ENCODE measurements at places on chromosomes 2 and 18.

- DNase-seq: no peak
Observed at GRCh38 chr2:215825707-215826106, 187.6 kb downstream of the MREG start.

- DNase-seq: no peak
Observed at GRCh38 chr2:240619506-240620148, 5.7 kb upstream of the GPR35 start.

DNA sequence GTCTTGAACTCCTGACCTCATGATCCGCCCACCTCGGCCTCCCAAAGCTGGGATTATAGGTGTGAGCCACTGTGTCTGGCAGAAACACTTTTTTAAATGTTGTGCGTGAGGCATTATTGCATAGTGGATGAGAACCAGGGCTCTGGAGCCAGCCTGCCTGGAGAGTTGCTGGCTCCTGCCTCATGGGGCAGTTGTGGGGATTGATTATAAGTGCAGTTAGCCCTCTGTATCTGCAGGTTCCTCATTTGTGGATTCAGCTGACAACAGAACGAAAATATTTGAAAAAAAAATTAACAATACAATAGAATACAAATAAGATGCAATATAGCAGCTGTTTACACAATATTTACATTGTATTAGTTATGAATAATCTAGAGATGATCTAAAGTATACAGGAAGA lies 129.4 kb upstream of the EML6 start:
- no peak for DNase-seq

GRCh38 chr2:99856119-99856518 lies 286.3 kb downstream of the AFF3 start:
- DNase-seq: no peak

DNA sequence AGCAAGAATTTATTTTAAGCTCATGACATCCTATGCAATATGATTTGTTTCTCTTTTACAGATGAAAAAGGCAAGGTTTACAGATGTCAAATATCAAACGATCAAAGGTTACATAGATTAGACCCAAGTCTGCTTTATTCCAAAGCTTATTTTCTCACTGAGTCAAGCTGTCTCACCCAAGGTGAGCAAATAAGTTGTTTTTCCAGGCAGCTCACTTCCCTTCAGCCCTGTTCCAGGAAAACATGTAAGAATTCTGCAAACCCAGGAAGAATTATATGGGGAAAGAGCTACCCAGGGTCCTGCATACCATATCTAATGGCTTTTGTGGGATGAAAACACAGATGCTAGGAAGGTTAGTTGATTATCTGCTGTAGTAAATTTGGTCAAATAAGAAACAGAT lies 57.7 kb upstream of the SCN9A start:
- no peak for DNase-seq

DNA sequence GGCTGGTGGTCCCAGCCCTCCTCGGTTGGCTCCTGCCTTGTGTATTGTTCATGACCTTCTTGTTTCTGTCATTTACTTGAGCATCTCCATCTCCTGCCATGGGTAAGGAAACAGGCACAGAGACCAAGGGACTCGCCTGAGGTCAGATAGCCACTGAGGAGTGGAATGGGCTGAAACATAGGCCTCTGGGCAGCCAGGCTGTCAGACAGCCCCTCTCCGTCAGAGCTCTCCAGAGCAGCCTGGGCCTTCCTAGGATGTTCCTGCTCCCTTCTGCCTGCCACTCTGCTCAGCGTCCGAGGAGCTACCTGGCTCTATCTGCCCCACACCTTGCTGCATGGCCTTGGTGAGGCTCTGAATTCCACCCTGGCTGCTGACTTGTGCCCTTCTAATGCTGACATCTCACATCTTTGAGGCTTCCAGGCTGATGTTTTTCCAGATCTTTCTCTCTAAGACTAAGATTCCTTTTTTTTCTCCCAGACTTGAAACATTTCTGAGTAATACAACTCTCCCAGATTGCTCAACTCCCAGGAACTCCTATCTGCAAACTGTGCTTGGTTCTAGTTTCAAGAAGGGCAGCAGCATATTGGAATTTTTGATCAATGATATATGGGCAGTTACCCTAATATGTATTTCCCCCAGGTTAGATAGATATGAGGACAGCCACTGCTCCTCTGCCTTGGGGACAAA lies 67.7 kb downstream of the MCFD2 start:
- no peak for DNase-seq

- DNase-seq: no peak
Observed at GRCh38 chr2:138035608-138036217, 71.4 kb downstream of the HNMT start.

GRCh38 chr2:148959745-148960144 lies 78.8 kb upstream of the LYPD6B start:
- DNase-seq: no peak

GRCh38 chr2:54106631-54107454 lies 8.6 kb upstream of the ACYP2 start:
- peak; percentile 38 for DNase-seq

GRCh38 chr2:26144031-26144430 lies 28.9 kb upstream of the GAREM2 start:
- no peak for DNase-seq
